AG08395 (cell line): ENCODE measurements at places on chromosomes 11 and 22.

DNA sequence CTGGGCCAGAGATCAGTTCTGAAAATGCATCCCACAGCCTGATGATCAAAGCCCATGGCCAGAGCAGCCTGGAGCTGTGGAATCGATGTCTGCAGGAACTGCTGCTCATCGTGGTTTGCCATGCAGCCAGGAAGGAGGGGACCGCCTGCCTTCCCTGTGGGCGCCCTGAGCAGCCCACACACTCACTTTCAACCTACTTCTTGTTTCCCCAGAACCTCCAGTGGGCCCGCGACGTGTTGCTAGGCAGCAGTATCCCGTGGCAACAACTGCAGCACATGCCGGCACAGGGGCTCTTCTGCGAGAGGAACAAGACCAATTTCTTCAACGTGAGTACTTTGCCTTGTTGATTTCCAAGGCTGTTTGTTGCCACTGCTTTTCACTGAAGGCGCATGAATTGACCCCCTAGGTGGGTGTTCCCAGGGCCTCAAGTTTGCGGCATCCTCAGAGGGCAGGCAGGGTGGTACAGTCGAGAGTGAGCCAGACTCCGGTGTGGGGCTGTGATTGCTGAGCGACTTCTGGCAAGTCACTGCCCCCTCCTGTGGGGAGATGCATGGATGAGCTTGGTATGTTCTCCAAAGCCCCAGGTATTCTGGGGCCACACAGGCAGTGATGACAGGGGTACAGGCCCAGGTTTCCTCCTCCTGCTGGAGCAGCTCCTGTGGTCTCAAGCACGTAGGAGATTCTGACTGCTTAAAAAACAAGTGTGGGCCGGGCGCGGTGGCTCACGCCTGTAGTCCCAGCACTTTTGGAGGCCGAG lies 47.0 kb upstream of the SUSD2 start:
- DNase-seq, result no peak

DNA sequence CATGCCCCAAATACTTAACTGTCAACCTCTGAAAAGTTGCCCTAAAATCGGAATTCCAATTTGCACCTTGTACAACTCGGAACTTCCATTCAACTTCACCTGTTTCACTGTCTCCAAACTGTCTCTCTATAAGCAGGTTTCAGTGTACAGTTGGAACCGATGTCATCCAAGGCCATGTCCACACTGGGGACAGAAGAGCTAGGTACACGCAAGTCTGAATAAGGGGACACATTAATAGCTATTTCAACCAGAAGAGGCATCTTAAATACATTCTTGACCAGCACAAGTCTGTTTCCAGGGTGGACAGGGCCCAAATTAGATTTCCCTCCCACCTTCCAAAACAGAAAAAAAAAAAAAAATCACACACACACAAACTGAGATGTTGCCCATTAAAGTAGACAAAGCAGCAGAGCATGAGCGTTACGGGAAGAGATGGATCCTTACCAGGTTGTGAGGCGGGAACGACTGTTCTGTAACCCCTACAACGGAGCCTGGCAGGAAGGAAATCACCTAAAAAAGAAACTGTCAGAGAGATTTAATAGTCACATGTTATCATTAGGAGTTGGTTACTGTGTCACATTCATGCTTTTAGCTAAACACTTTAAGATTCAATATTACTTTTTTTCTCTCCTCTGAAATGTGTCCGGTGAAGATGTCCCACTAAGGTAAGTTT lies 1.7 kb downstream of the CREBZF start:
- DNase-seq, result peak; percentile 10

DNA sequence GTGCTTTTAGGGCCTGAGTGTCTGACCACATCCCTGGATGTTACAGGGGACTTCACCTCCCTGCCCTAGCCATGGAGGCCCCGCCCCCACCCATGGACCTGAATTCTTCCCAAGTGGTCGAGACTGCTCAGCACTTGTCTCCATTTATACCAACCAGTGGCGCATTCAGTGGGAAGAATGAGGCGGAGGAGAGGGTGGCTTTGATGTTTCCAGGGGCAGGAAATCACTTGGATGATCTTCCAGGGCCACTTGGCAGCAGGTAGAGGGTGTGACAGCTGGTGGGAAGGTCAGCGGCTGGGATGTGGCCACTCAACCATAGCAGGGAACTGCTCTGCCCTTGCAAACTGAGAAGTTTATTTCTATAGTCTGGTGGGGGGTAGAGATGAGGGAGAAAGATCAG lies 155.1 kb upstream of the BLID start:
- no peak for DNase-seq

DNA sequence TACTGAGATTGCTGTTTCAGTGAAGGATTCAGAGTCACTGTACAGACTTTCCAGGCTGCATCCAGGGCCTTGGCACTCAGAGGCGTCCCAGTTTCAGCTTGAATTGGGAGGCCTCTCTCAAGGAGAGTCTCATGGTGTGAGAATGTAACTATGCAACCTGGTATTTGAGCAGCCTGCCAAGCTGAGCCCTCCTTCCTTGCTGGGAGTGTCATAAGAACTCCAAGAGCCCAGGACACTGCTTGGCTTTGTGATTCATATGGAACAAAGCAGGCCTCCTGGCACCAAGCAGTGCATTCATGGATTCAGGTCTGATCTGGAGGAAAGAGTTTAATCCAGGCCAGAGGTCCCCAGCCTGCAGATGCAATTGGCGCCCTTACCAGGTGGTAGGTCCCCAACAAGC lies 171.7 kb downstream of the DBX1 start:
- peak; percentile 95 for DNase-seq

DNA sequence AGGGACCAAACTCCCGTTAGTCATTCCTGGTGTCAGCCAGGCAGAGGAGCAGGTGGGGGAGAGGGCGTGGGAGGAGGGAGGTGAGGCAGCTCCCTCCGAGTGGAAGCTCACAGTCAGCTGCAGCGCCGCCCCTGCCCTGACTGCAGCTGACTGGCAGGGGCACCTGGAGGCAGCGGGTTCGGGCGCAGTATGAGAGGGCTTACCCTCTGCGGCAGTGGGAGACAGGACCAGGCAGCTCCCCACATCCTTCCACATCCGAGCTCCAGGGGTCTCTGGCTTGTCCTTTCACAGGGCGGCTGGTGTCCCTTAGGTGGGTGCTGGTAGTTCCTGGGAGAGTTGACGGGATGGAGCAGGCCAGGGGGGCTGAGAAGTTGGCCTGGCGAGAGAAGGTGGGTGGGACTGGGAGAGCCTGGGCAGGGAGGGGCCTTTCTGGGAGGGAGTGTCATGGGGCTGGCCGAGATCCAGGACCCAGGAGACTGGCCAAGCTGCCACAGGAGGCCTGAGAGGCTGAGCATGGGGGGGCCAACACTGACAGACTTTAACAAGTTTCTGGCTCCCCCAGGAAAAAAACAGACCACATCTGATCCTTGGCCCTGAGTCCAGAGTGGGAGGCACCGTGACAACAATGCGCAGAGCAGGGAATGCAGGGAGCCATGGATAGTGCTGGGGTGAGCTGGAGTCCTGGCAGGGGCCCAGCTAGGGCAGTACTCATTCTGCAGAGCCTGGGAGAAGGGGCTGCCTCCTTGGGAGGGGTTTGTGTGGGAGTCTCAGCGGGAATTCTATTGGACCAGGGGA lies 4.9 kb downstream of the ADORA2A start:
- DNase-seq, result peak; percentile 69

DNA sequence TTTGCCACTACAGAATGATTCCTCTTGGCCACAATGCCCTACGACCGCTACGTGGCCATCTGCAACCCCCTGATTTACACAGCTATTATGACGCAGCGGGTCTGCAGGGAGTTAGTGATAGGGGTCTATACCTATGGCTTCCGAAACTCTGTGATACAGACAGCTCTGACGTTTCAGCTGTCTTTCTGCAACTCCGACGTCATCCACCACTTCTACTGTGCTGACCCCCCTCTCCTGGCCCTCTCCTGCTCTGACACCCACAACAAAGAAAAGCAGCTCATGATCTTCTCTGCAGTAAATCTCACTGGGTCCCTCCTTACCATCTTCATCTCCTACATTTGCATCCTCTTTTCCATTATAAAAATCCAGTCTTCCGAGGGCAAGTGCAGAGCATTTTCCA lies 52.3 kb upstream of the OR5P2 start:
- DNase-seq, result no peak

DNA sequence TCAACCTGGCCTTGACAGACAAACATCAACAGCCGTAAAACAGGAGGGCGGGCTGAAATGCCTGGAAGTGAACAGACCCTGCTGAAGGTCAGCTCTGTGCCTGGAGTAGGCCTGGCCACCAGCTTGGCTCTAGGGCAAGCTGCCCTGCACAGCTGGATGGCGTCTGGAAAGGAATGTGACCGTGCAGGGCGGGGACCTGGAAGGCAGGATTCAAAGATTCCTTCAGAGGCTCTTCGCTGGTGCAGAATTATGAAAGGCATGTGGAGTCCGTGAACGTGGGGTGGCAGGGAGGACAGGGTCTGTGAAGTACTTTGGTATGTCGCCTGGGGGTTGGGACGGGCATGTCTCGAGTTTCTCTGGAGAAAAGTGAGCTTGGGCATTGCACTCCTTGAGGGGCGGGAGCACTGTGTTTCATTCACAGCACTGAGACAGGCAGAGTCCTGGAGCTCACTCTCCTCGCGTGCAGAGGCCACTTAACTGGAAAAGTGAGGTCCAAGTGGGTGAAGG lies 1.5 kb downstream of the EHD1 start:
- peak; percentile 69 for DNase-seq

DNA sequence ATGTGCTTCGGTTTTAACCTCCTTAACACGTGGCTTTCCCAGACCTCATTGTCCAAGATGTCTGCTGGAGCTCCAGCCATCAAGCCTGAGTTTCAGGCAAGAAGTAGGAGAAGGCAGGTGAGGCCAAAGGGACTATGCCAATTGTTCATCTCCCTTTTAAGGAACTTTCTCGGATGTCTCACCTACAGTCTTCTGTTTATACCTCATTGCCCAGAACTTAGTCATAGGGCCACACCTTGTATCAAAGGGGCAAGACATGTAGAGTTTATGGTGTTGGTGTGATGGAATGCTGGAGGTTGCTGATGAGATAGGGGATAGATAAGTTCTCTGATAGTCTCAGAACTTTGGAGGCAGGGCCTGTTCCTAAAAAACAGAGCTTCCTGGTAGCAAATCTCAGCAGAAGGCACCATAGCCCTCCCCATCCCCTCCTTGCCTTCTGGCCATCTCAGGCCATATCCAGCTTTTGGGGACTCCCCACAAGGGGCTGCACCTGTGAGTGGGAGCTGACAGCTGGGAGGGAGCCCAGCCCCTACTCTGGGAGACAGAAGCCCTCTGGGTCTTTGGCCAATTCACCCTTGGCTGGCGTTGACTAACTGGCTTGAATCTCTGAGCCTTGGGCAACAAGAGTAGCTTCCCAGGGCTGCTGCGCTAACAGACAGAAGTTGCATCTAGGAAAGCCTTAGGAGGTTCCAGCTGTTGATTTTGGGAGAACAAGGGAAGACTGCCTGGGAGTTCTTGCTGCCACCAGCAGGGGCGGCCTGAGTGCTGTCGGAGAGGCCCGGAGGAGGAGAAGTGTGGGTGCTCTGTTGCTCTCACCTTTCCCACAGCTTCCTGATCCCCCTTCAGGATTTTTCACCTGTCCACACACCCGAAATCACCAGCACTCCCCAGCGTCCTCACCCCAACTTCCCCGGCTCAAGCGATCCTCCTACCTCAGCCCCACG lies 149.8 kb upstream of the THY1 start:
- no peak for DNase-seq

DNA sequence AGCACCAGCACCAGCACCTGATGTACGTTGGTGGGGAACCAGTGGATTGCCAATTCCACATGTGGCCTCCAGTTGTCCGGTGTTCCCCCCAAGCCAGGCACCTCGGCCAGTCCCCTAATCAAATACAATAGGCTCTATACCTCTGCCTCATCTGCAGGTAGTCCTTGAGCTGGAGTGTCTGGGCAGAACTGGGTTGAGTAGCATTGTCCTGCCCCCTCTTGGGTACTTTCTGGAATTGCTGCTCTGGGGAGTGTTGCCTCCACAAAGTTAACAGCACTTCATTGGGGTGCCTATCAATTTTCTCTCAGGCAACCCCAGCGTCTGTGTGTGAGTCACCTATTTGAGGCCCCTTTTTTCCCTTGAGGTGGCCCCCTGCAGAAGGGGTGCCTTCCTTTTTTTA lies 413.0 kb upstream of the LARGE1 start:
- no peak for DNase-seq

DNA sequence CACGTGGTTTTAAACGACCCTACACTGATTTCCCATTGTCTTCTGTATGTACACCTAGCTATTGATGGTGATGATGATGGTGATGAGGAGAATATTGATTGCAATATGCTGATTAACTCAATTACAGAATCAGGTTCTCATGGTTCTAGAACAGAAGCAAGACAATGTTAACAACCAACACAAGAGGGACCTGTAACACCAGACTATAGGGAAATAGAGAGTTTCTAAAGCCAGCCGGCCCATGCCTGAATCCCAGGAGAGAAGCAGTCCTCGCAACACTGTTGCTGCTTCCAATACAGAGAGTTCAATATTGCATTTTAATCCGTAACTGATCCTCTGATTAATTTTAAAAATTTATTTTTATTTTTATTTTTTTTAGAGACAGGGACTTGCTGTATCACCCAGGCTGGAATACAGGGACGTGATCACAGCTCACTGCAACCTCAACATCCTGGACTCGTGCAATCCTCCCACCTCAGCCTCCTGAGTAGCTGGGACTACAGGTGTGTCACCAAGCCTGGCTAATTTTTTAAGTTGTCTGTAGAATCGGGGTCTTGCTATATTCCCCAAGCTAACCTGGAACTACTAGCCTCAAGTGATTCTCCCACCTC lies 22.2 kb upstream of the UBASH3B start:
- DNase-seq, result peak; percentile 77

- DNase-seq, result no peak
Measured at GRCh38 chr22:48923165-48923865, 904.4 kb downstream of the BRD1 start.

DNA sequence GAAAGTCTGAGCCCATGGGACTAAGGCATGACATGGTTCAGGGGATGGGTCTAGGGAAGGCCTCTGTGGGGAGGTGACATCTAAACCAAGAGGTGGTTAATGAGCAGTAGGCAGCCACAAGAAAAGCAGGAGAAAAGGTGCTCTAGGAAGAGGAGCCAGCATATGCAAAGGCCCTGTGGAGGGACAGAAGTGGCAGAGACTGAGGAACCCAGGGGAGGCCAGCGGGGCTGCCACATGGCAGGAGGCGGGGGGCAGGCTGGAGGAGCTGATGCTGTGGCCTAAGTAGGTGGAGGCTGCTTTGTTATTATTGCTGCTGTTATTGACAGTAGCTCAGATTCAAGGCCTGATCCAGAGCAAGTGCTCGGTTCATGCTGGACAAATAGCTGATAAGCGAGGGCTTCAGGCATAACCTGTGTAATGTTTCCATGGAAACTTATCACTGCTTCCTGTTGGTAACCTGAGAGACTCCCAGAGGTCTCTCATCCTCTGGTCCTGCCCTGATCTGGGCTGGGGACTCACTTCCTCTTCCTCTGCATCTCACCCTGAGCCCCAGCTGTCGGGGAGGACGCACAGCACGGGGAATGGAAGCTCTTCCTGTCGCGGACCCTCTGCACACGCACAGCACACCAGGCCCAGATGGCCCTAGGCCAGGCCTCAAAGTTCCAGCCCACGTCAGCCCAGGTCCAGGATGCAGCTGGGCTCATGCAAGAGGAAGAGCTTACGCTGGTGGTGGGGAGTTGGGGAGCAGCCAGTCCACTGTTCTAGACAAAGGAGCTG lies 75.2 kb upstream of the TP53I11 start:
- DNase-seq, result no peak
